ENCODE measurements at places on chromosomes 2 and 18. TPM values are rescaled to one million over a fixed set of nuclear protein-coding genes. Genes with fewer than 3 reads are reported as not detected.

CCDC74B gene
- total RNA-seq: 1.7 TPM

MERTK gene
- 0.29 TPM for total RNA-seq

HAAO gene
- total RNA-seq: 0.80 TPM

LAMA1 gene
- not detected for total RNA-seq

LOXL3 gene
- 0.78 TPM for total RNA-seq

PRSS56 gene
- total RNA-seq: not detected

Data from T-helper 1 cell treated with Interleukin-12 subunit alpha and Interleukin-12 subunit beta and Interleukin-4 antibody, amounts not matched to agents 30 ng/mL and 1 ng/mL, for 36 hours (primary cell).